Activated CD8-positive, alpha-beta T cell treated with anti-CD3 and anti-CD28 coated beads for 36 hours (primary cell): ENCODE measurements at places on chromosomes 11 and 22.

DNA sequence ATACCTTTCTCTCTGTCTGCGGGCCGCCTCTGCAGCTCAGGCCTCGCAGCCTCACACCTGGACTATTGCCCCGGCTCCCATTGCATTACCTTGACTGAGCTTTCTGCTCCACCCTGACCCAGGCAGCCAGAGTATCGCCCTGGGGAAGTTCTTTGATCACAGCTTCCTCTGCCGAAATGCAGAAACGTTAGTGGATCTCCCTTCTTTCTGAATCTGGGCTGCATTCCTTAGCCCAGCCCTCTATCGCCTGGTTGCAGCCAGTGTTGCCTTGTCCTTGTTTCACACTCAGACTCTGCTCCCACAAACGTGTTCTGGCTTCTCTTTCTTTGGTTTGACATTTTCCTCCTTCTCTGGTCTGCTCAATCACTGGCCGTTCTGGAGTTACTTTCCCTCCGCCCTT is 195.7 kb downstream of the ADAMTS15 start:
- no peak for DNase-seq

- no peak for DNase-seq
These were observed 9.7 kb upstream of the HEPHL1 start for GRCh38 chr11:94011478-94011877.

GRCh38 chr11:104968355-104968855 is at the start of gene CASP4:
CASP4 (minus strand) TSS chr11:104968574; CDS start chr11:104968525, 49 bp downstream.
- DNase-seq = no peak

DNA sequence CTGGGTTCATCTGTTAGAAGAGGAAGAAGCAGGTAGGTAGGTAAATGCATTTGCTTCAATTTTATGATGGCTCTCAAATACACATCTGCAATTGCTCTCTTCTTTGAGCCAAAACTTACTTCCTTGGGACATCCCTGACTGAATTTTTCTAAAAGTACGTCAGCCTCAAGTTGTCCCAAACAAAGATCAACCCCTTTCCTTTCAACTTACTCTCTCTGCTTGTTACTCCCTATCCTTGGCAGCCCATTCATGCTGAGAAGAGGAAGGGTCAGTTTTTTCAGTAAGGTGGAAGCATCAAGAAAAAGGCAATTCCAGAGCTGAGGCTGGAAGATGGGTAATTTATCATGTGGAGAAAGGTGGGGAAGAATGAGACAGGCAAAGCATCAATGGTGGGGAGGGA is 111.2 kb downstream of the LRRC32 start:
- DNase-seq = no peak

DNA sequence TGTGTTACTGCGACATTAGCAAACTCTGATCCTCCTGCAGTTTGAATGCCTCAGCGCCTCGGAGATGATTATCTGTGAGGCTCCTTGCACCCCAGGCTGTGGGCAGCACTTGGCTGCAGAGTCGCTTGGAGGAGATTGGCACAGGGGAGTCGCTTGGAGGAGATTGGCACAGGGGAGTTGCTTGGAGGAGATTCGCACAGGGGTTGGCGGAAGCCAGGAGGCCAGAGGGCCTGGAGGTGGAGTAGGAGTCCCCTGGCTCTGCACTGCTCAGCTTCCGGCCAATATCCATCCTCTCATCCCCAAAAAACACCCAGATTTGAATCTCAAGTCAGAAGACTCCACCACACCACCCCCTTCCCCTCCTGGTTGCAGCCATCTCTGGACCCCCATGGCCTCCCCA is 192.6 kb upstream of the NECTIN1 start:
- no peak for DNase-seq

DNA sequence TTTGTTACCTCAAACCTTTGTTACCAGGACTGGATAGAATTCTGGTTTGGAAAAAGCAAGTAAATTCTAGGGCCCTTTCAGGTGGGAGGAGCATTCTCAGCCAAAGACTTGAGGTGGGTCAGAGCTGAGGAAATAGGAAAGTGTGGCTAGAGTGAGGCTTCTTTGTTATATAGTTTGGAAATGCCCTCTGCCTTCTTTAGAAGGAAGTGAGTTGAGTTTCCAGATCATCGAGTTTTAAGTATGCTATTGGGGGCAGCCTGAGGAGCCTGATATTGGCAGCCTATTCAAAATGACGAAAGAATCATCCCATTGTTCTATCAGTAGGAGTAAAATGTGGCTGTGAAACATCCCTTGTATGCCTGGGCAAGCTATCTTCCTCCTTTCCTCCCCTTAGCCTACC is 134.1 kb downstream of the ARHGAP42 start:
- DNase-seq = no peak

DNA sequence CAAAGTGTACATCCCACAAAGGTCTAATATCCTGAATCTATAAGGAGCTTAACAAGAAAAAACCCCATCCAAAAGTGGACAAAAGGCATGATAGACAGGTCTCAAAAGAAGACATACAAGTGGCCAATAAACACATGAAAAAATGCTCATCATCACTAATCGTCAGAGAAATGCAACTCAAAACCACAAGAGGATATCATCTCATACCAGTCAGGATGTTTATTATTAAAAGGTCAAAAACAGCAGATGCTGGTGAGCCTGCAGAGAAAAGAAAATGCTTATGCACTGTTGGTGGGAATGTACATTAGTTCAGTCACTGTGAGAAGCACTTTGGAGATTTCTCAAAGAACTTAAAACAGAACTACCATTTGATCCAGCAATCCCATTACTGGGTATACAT is 12.7 kb downstream of the LGALS12 start:
- no peak for DNase-seq

GRCh38 chr11:64057890-64058289 is 22.2 kb downstream of the FLRT1 start:
- DNase-seq = no peak

DNA sequence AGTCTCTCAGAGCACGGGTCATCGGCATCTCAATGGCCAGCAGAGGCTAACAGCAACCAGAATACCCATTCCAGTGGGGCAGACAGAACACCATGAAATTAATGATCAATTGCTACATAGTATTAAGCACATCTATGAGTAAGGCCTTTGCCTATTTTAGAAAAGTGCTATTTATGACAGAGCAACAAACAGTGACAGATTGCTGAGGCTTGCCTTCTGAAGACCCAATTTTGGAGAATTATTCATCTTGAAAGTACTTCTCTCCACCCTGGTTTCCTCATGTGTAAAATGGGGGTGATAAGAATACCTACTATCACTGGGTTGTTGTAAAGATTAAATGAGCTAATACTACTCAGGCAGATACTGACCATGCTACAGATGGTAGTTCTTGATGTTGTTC is 232.7 kb downstream of the TENM4 start:
- no peak for DNase-seq

DNA sequence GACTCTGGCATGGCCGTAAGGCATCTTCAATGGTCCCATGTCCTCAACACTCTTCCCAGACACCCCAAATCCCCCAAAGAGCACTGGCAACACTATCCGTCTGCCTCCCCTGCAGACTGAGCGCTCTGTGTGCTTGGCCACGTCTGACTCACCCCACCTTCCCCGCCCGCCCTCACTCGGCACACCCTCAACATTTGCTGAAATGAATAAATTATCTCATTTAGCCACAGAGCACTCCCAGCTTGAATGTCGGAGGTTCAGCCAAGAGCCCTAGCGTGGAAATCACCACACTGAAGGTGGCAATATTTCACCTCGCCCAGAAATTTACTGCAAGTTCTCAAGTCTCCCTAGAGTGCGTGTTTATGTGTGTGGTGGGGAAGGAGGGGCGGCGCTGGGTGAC is 46.6 kb upstream of the TCF20 start:
- DNase-seq = peak; percentile 80

DNA sequence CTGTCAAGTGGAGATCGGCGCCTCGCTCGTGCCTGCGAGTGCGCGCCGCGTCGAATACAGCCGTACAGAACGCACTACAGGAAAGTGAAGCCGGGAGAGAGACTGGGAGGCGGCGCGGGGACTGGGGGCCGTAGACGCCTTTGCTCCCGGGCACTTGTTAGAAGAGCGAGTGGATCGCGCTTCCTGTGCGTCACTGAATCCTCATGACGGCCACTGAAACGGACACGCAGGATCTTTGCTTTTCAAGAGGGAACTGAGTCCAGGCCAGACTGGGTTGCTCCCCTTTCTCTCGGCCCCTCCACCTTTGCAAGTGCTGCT is 314 bp downstream of the RIC8A start:
- DNase-seq = no peak

DNA sequence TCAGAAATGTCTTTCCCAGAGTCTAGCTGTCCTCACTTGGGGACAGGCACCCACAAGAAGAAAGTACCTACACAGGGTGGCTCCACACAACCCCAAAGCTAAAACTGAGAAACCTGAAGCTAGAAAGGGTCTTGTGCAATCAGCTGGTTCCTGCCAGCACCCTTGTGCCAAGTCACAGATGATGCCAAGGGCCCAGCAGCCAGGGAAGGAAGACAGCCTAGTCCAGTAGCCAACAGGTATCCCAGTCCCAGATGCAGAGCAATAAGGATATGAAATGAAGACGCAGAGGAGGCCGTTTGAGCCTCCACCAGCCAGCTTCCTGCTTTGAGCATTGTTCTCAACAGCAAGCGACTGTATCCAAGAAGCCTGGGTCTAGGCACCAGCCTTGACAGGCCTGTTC is 6.1 kb downstream of the PLEKHA7 start:
- DNase-seq = no peak

DNA sequence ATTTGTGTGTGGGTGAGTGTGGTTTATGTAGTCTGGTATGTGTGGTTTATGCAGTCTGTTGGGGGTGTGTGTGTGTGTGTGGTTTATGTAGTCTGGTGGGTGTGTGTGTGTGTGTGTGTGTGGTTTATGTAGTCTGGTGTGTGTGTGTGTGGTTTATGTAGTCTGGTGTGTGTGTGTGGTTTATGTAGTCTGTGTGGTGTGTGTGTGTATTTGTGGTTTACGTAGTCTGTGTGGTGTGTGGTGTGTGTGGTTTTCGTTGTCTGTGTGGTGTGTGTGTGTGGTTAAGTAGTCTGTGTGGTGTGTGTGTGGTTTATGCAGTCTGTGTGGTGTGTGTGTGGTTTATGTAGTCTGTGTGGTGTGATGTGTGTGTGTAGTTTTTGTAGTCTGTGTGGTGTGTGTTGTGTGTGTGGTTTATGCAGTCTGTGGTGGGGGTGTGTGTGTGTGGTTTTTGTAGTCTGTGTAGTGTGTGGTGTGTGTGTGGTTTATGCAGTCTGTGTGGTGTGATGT is 26.2 kb upstream of the PARVG start:
- DNase-seq = no peak

GRCh38 chr11:94193288-94193687 is 64.6 kb downstream of the PANX1 start:
- DNase-seq = no peak
